ENCODE measurements at places on chromosomes 11 and 22.

- DNase-seq = no peak
These were observed 62.0 kb upstream of the ZC3H12C start for GRCh38 chr11:110031171-110031570.

DNA sequence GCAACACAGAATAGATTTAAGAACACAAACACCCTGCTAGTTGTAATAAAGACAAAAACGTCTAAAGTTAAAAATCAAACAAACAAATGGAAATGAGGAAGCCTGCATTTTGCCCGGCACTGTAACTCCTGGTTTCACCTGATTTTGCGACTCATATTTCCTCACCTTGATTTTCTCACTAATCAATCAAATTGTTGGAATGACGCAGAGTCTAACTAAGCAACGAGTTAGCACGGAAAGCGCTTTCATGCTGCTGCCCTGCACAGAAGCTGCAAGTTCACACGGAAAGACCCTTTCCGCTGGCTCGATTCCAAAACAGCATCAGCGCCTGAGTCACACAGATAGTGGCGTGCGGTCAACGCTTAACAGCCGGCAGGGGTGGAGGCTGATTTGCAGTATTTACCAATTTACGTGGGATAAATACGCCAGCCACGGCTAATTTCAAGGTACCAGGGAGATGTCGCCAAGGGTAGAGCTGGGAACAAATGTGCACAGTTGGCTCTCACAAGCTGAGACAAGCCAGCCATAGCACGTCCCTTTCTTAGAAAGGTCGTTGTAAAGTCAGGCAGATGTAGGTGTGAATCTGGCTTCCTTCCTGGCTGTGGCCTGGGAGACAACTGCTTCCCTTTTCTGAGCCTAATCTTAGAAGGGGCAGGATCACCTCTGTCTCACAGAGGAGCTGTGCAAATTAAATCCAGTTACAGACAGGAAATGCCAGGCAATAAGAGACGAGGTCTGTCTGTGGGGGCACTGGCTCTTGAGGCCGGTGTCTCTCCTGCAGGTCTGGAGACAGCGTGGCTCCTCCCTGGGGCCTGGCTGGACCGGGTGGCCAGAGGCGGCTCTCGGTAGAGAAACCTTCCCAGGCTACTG lies 76.9 kb upstream of the TTLL12 start:
- DNase-seq = peak; percentile 68

DNA sequence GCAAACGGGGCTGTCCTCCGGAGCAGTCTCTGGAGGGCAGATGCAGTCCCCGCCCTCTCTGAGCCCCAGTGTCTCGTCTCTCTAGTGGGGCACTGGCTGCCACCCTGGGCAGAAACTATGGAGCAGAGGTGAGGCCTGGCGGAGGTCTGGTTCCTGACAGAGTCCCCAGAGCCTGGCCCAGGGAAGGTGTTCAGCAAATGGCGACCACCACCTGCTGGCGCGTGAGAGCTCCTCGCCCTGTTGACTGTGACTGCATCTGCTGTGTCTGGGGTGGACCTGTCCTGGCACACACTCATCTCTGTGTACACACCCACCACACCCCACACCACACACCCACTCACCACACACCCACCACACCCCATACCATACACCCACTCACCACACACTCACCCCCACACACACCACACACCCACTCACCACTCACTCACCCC lies 18.3 kb upstream of the TTLL12 start:
- no peak for DNase-seq

DNA sequence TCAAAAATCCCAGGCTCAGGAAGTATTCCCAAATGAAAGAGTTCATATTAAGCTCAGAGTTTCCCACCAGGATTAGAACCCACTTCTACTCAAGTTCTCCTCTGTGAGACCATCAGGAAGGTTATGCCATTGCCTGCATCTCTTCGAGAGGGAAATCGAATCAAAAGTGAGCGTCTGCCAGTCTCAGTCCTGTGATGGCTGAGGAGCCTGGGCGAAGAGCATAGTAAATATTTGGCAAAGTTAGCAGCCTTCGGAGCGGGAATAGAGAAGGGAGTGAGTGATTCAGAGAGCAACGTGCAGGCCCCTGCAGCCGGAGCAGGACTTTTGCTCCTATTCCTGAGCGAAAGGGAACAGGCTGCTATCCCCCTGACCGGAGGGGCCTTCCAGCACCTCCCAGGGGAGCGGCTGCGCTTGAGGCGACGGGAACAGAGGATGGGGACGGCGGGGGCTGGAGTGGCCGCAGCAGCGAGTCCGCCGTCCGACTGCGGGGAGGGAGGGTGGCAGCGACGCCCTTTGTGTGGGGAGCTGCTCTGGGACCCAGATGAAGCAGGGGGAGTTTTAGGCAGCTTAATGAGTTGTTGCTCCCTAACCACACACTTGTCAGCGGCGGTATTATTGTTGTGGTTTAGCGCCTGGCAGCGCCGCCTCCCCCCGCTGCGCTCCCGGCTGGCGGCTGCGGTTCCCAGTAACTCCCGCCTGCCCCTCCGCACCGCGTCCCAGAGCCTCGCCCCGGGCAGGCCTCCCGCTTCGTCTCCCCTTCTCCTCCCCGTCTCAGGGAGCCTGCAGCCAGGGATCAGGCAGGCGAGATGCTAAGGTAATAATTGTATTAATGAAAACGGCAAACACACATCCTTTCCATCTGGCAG lies 21.7 kb upstream of the NRGN start:
- DNase-seq = peak; percentile 64

- peak; percentile 41 for DNase-seq
These were observed 57.9 kb downstream of the TRIM29 start for GRCh38 chr11:120079750-120080610.

DNA sequence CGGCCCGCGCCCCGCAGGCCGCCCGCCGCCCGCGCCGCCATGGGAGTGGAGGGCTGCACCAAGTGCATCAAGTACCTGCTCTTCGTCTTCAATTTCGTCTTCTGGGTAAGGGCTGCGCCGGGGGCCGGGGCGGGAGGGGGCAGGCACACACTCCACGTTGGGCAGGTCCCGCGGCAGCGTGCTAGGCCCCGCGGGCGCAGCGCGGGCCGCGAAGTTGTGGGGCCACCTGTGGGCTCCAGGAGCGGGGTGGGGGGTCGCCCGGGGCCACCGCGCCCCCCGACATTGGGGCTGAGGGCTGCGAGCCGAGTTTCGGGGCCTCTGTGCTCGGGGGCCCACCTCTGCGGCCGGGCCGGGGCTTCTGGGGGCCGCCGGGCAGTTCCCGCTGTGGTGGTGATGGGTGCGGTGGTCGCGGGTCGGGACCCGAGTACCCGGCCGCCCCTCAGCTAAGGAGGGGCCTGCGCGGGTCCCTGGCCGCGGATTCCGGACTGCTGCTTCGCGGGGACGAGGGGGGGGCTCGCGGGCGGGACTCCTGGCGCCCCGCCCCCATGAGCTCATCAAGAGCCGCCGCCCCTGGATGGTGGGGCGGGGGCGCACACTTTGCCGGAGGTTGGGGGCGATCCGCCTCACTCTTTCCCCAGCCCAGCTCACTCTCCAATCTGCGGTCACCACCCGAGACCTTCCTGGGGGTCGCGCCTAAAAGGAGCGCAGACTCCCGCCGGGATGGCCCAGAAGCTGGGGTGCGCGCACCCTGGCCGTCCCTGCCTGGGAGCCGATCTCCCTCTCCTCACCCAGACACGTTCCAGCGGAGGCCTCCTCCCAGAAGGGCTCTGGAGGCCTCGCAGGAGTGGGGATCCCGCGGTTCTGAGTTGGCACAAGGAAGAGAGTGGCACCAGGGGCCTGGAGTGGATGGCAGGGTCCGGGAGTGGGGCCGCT lies 667 bp downstream of the CD81 start:
- peak; percentile 71 for DNase-seq

DNA sequence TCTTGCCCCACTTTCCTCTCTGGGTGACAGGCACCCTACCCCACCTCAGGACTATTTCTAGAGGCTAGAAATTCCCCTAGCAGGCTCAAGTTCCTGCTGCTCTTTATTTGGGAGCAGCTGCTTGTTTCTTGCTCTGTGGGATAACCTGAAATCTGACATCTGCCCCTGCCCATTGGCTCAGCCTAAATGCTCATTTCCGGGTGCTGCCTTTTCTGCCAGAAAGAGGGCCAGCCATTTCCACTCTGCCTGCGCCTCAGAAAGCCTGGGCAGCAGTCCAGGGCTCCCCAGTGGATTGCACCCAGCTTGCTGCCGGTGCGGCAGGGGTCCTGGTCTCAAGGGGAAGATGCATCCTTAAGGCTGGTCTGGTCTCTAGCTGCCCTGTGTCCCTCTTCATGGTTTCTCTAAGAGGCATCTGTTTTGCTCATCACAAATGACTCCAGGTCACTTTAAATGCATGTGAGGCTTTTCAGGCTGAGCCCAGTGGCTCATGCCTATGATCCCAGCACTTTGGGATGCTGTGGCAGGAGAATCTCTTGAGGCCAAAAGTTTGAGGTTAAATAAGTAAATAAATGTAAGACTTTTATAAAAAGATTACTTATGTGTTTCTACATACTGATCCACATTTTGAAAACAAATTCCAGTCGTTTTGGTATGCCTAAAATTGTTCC lies 10.3 kb upstream of the PNPLA5 start:
- no peak for DNase-seq

GRCh38 chr22:37314315-37315074 lies 32.2 kb downstream of the CYTH4 start:
- DNase-seq = no peak

DNA sequence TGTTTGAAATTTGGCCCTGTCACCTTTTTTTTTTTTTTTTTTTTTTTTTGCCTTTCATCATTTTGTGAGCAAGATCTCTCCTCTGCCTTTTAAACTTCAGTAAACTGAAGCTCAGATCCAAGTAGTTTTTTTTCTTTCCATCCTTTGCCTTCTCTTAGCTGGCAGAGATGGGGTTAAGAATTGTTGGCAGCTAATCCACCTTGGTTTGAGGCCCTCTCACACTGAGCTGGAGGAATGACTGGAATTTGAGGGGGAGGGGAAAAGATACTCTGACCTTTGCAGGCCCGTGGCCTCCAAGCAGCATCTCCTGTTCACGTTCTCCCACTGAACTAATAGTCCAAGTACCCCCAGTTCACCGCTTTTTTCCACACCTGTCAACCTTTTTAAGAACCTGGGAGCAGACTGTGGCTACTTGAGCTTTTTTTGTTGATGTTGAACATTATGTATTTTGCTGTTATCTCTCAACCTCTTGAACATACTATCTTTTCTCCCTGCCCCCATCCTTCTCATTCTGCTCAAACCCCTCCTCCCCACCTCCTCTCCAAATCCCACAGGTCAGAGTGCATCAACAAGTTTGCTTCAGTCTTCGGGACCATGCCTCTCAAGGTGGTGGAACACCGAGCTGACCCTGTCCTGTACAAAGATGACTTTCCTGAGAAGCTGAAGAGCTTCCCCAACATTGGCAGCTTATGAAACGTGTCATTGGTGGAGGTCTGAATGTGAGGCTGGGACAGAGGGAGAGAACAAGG lies 66.2 kb downstream of the ALX4 start:
- no peak for DNase-seq

DNA sequence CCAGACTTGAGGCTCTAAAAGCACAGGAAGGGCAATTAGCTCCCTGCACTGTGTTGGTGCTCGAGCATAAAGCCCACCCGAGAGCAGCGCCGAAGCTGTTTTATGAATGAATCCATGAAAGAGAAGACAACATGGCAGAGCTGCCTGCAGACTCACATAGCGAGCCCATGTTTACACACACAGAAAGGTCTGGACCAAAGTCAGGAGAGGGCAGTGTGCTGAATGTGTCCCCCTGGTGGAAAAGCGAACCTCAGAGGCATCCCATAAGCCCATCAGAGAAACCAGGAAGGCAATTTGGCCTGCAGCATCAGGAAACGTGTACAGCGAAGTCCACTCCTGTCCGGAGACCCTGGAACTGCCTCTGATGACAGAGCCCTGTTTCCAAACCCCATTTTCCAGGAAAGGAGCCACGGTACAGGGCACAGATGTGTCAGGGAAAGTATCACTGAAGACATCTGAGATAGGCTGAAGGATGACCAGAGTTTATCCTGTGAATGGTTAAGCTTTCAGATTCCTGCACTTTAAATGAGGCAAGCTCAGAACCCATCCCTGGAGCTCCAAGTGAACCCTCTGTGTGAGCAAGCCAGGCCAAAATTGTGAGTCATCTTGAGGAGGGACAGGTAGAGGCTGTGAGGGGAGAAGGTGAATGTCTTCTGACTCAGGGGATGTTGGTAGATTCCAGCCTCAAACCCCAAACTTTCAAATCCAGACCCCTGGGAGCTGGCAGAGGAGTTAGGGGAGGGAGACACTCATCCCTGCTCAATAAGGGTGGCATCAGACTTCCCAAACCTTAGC lies 36.9 kb downstream of the CHRDL2 start:
- DNase-seq = no peak
